ENCODE measurements at places on chromosomes 11 and 22. TPM values are rescaled to one million over a fixed set of nuclear protein-coding genes. Genes with fewer than 3 reads are reported as not detected.

- H3K27me3 ChIP-seq = no peaks in the 10 kb centered on the region
- H3K4me3 ChIP-seq = no peak overlapping the region
Measured at GRCh38 chr22:40491990-40492631, 121.7 kb downstream of the SGSM3 start.

The C11orf97 gene
- total RNA-seq = not detected

The NRIP3 gene
- 0.75 TPM for total RNA-seq

The PDE2A gene
- 0.40 TPM for total RNA-seq

DNA sequence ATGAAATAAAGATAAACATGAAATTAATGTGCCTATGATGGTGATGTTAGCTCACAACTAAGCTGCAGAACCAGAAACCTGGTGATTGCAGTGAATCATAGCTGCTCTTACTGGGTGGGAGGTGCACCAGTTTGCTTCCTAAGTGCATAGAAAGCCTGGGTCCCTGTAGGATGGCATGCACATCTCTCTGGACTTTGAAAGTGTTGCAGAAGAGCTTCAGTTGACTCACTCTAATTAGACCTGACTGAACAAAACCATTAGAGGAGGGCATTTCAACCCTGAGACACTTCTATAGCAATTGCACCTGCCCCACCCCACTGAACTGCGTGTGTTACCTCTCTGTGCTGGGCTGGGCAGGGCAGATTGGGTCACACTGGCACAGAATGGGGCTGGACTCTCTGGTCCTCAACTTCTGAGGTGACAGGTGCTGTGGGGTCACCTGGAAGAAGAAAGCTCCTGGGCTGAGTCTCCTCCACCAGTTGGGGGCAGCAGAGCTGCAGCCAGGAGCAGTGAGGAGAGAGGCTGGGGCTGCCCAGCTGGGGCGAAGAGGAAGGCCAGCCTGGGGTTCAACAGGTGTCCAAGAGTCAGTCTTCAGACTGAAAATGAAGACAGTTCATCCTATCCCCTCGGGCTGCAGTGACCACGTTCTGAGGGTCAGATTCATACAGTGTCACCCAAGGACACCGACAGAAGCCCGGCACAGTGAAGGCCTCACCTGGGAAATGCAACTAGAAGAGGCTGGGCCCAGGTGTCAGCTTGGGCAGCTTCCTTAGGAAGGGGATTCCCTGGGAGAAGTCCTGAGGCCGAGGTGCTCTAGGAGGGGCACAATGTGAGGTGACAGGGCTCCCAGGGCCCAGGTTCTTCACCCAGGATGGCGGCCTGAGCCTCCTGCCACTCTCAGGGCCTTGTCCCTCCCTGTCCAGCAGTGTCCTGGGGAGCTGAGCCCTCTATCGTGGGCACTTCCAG lies 58.1 kb downstream of the GGTLC2 start:
- H3K36me3 ChIP-seq = no peaks in the 10 kb centered on the region
- no peaks in the 10 kb centered on the region for H3K4me1 ChIP-seq
- DNase-seq = no peak

The CTSC gene
- 230 TPM for total RNA-seq

The CEND1 gene
- 0.20 TPM for total RNA-seq

The GAL gene
- not detected for total RNA-seq

The OR52N4 gene
- 1.1 TPM for total RNA-seq

DNA sequence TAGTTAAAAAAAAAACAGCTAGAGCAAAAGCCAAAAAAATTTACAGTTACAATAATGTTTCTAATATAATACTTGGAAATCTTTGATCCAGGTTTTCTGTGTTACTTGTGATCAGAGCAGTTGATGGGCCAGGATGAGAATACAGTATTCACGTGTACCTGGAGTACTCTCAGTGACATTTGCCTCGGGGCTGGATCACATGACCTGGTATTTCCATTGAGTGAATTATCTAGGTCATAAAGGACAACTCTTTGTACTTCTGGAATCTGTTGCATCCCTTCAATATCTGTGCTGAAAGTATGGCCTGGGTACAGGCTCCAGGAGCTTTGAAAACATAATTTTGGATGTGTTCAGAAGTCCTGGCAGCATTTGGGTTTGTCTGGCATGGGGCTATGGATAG lies 93.5 kb downstream of the GRAMD1B start:
- H3K27me3 ChIP-seq = no peaks in the 10 kb centered on the region
- H3K27ac ChIP-seq = no peak overlapping the region
- H3K36me3 ChIP-seq = peaks cover 4% of the 10 kb centered on the region
- no peaks in the 10 kb centered on the region for H3K4me1 ChIP-seq
- DNase-seq = no peak

- peak within 1 kb of the TSS; percentile 47 for H3K4me3 ChIP-seq
- no peaks in the 10 kb centered on the region for H3K36me3 ChIP-seq
- no peak for DNase-seq
Measured at GRCh38 chr11:12377106-12377823, at the start of gene PARVA. TSS of gene PARVA (plus strand) at chr11:12377571. CDS start at chr11:12377648, 77 bp downstream.

The MYBPC3 gene
- total RNA-seq = not detected

GRCh38 chr11:46693597-46694012 lies 6.8 kb downstream of the ARHGAP1 start:
- no peak overlapping the region for H3K27ac ChIP-seq
- H3K36me3 ChIP-seq = peaks cover 32% of the 10 kb centered on the region
- DNase-seq = no peak
- H3K4me3 ChIP-seq = no peak overlapping the region
- no peaks in the 10 kb centered on the region for H3K27me3 ChIP-seq
- peaks cover 14% of the 10 kb centered on the region for H3K4me1 ChIP-seq

DNA sequence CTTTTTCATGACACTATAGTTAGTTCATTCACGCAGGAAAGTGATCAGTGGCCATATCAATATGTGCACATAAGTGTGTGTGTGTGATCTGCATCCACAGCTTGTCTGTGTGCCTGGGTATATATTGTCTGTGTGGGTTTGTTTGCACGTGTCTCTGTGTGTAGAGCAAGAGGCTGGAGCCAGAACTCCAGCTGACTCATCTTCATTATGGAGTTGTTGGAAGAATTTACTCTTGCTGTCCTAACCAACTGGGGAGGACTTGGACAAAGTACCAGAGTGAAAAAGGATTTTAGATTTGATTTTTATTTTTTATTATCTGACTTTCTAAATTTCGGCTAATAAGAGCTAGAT lies 63.9 kb downstream of the TP53I11 start:
- H3K27ac ChIP-seq = no peak overlapping the region
- H3K4me3 ChIP-seq = no peak overlapping the region
- no peak for DNase-seq
- H3K4me1 ChIP-seq = no peaks in the 10 kb centered on the region
- H3K27me3 ChIP-seq = peaks cover 3% of the 10 kb centered on the region
- H3K36me3 ChIP-seq = no peaks in the 10 kb centered on the region

DNA sequence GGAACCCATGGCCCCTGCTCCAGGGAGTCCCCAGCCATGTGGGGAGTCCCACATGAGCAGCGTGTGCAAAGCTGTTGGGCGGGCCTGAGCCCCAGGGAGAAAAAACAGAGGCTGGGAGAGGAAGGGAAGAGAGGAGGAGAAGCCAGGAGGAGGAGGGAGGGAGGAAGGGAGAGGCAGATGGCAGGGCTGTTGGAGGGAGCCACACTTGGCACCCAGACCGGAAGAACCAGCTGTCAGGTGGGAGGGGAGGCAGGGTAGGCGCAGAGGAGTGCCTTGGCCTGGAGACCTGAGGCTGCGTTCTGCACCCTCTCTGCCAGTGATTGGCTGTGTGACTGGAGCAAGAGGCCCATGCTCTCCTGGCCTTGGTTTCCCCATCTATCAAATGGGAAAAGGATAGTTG lies 6.7 kb downstream of the SYNGR1 start:
- H3K27ac ChIP-seq = peak overlapping the region; percentile 31
- no peak for DNase-seq
- no peak overlapping the region for H3K4me3 ChIP-seq
- H3K27me3 ChIP-seq = peaks cover 8% of the 10 kb centered on the region
- peaks cover 5% of the 10 kb centered on the region for H3K4me1 ChIP-seq

DNA sequence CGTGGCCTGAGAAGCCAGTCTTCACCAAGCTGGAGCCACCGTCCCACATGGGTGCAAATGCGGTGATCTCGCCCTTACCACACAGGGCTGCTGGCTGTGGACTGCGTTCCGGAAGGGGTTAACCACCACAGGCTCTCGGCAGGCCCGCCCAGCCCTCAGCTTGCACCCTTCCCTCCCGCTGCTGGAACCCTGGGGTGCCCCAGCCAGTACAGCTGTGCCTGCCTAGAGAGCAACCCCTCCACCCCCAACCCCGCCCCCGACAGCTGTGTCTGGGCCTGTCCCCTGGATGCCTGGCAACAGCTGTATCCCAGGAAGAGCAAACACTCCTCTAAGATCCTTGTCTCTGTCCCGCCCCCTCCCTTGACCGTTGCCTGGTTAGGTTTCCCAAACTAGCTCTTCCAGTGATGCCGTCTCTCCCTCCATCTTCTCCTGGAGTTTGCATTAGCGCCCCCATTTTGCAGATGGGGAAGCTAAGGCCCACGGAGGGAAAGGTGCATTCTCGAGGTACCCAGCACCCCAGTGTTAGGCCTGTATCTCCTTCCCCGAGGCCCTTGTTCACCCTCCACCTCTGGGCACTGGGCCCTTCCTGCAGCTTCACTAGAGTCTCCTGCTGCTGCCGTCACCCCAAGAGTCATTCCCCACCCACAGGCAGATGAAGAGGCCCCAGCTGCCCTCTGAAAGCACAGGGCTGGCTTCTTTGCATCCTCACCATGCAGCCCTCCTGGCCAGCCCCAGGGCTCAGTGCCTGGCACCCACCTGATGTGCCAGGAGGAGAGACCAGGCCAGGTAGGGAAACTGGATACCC lies 12.6 kb upstream of the COX8A start:
- peaks cover 26% of the 10 kb centered on the region for H3K4me1 ChIP-seq
- no peaks in the 10 kb centered on the region for H3K27me3 ChIP-seq
- H3K36me3 ChIP-seq = no peaks in the 10 kb centered on the region
- no peak overlapping the region for H3K4me3 ChIP-seq
- H3K27ac ChIP-seq = no peak overlapping the region

DNA sequence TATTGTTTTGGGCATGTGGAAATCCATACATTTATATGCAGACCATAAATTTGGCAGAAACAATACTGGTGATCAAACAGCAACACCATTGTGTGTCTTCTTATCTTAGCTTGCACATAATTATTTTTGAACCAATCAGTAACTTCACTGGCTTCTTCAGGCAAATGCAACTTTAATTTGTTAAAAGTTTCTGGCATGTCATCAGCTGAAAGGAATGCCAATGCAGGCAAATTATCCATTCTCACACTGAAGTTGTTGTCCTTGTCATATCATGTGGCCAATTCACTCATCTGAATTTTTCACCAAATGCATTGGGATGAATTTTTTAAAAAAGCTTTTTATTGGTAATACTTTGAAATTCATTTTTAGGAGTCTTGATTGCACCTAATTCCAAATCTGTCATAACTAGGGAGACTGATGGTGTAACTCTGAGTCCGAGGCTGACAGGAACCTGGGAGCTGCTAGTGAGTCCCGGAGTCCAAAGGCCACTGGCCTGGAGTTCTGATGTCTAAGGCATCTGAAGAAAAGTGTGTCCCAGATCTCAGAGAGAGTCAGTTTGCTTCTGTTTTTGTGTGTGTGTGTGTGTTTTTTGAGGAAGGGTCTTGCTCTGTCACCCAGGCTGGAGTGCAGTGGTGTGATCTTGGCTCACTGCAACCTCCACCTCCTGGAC lies 17.4 kb upstream of the OR10V1 start:
- no peak for DNase-seq
- H3K4me3 ChIP-seq = no peak overlapping the region
- peaks cover 4% of the 10 kb centered on the region for H3K27me3 ChIP-seq
- peaks cover 15% of the 10 kb centered on the region for H3K4me1 ChIP-seq
